Stimulated activated naive CD4-positive, alpha-beta T cell treated with Interleukin-2 at 50 U/mL for 16 hours (primary cell): ENCODE measurements at places on chromosomes 16 and 17.

DNA sequence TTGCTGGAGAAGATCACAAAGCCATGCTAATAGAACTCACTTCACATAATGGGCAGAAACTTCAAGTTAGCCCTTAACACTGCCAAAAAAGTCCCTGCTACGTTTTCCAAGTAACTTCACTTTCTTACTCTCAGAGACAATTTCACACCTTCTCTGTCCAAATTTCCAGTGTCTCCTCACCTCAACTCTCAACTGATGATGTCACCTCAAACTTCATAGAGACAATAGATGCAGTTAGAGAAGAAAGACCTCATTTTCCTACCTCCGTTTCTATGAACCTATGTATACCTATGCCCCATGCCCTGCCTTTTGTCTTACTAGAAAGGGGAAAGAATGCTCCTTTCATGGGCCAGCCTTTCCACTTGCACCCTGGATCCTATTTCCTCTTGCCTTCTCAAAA, 14.2 kb upstream of the EFCAB3 start:
- DNase-seq = no peak

DNA sequence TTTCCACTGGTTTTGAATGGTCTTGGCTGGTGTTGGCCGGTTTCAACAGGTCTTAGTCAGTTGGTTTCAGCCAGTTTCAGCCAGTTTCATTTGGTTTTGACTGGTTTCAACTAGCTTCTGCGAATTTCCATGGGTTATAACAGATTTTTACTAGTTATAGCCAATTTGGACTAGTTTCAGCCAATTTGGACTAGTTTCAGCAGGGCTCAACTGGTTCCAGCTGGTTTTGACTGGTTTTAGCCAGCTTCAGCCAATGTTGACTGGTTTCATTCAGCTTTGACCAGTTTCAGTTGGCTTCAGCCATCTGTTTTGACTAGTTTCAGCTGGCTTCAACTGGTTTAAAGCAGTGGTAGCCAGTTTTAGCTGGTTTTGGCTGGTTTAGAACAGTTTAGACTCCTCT, 432.6 kb downstream of the UTP18 start:
- DNase-seq = no peak

GRCh38 chr17:70074236-70074830, 692 bp upstream of the KCNJ16 start:
- no peak for DNase-seq

GRCh38 chr16:59259074-59259949, 525.2 kb upstream of the GOT2 start:
- no peak for DNase-seq

DNA sequence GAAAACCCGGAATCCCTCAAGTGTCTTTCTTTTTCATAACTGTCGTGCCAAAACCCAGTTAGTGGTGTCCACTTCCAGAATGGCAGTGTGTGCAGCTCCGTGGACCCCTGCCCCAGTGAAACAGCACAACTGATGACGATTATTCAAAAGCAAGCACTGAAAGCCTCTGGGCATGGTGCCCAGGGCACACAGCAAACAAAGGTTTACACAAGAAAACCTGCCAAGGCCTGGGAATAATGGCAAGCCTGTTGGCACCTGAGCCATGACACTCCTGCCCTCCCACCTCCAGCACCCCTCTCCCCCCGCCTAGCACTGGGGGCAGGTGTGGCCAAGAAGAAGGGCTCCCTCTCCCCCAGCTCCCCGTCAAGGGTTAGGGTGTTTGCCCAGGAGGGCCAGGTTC, 2.8 kb downstream of the PKMYT1 start:
- no peak for DNase-seq

GRCh38 chr16:87846705-87847466, 22.4 kb downstream of the SLC7A5 start:
- DNase-seq = no peak

DNA sequence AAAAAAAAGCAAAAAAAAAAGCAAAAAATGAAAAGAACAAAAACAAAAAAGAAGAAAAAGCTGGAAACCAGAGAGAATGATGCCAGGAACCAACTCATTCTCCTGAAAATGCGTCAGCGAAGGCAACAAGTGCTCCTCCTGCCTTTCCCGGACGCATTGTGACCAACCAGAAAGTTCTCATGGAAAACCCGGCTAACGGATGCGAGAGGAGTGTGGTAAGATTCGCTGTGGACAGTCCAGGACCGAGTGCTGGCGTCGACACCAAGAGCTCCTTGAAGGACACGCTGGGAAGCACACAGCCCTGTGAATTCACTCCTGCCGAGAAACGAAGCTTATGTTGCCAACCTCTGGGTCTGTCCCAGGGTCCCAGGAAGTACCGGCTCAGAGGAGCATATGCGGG, 43.4 kb downstream of the METRNL start:
- no peak for DNase-seq

DNA sequence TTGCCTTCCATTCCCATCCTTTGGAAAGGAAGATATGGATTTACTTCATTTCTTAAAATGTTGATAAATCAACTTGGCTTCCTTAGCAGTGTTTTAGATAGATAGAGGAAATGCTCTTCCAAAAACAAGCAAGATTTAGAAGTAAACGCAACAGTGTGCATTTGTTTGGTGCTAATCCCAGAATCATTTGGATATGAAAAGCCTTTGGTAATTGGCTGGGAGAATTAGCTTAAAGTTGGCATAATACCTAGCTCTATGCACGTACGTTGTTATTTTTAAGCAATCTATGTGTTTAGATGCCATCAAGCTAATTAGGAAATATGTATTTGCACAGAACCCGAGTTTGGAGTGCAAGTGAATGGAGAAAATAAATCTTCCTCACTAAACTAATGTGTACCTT, 415.3 kb downstream of the GRIN2A start:
- DNase-seq = no peak

GRCh38 chr17:28949185-28950016, 1.9 kb downstream of the PHF12 start:
- DNase-seq = peak; percentile 50

- no peak for DNase-seq
Observed at GRCh38 chr16:82682767-82683166, 56.0 kb downstream of the CDH13 start.
